ENCODE measurements at places on chromosomes 12 and 14.

DNA sequence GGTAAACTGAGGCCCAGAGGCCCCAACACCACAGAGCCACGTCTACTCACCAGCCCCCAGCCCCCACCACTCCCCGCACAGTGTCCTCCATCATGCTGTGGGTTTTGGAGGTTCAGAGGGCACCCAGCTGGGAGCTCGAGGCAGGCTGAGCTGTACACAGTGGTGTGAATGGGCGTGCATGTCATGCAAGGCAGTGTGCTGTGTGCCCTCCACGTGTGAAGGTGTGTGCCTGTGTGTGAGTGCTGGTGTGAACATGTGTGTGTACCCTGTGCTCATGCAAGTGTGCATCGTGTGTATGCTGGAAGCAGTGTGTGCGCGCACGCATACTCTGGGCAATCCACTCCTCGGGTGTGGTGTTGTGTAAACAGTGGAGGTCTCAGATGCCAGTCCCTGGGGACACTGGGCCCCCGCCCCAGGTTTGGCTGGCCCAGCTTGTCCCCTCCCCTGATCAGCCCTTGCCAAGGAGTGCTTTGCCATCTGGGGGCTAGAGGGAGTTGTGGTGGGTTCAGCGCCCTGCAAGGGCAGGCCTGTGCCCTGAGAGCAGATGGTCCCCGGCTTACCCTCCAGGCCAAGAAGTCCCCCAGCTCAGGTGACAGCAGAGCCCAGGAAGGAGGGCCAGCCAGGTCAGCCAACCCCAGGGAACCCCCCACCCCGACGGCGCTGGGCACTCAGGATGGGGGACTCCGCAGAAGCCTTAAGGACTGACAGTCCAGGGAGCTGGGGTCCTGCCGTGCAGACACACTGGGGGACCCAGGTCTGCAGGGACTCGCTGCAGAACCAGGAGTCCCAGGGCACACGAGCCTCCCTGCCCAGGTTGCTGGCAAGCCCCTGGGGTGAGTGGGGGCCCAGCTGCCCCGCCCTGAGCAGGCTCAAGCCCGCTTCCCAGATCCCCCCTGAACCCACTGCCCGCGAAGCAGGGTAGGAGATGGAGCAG, 23.8 kb upstream of the GPR132 start:
- DNase-seq = no peak

DNA sequence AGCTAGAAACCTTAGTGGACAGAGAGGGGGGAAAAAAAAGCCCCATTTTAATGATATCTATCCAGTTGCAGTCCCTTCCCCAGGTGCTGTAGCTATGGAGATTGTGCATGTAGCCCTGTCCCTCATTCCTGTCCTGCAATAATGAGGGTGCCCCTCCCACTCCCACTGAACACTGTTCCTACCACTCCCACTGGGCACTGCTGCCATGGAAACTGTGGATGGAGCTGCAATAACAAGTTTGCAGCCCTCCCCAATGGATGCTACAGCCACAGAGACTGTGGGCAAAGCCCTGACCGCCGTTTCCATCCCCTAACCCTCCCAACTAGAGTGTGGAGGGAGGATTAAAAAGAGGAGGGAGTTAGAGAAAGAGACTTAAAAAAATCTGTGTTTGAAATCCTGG, 238.3 kb downstream of the FUT8 start:
- DNase-seq = no peak

- no peak for DNase-seq
These were observed 2.6 kb downstream of the DLGAP5 start for GRCh38 chr14:55188686-55189295.

DNA sequence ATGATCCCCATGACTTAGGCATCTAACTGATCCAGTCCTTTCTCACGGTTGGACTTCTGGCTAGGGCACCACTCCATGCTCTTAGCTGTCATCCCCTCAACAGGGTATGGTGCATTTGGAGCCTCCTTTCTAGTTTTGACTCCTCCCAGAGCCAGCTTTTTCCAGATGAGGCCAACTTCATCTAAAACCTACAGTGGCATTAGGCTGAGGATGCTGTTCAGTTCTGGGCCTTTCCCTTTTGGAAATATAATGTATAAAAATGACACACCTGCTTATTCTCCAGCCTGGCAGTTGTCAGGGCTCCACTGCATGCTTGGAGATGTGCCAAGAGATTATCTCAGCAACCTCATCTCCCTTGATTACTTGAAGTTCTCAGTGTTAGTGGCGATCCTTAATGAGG, 239.7 kb downstream of the EMP1 start:
- no peak for DNase-seq

DNA sequence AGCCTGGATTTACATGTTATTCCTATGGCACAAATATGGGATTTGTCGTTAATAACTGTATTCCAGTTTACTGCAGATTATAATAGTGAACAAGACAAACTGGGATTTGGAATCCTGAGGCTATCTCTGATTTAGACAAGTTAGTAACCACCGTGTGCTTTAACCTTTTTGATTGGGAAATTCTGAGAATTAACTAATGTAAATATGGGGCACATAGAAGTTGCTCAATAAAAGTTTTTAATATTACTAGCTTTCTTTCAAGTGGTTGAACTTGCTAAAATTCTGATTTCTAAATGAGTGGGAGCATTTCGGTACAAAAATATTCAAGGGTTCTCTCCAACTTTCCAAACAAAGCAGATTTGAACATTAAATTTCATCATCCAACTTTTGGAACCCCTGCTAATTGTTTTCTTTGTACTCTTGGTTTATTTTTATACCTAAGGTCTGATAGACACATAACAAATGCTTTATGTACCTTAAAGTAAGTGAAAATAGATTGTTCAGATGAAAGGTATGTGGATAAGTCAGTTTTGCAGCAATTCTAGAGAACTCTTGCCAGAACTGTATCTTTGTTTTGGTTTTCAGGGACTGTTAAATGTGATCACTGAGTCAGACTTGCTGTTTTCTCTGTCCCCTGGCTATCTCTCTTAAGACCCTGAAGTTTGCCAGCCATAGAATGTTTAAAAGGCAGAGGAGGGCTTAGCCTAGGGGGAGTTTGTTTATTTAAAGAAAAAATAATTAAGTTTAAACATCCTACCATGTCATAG, 57.5 kb downstream of the FRS2 start:
- no peak for DNase-seq

GRCh38 chr14:76152333-76152681, 585 bp downstream of the GPATCH2L start:
- peak; percentile 52 for DNase-seq

- no peak for DNase-seq
These were observed 39.5 kb downstream of the BEGAIN start for GRCh38 chr14:100547633-100548294.

- DNase-seq = no peak
These were observed 4.8 kb upstream of the AQP5 start for GRCh38 chr12:49956663-49957569.

DNA sequence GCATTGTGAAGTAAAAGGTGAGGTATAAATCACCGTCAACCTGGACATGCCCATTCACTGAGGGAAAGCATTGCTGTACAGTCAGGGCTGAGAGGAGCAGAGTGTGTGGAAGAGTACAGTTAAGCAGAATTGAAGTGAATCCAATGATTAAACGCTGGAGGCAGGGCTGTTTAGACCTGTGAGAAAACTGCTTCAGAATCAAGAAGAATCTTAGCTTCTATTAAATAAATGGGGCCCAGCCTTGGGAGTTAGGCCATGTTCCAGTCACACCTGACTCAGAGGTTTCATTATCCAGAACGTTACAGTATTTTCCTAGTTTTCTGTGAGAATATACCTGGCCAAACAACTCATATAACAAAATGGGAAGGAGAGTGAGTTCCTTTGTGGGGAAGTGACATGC, 86.9 kb downstream of the ATP23 start:
- no peak for DNase-seq

GRCh38 chr12:52022841-52023181, 16.1 kb downstream of the TAMALIN start:
- no peak for DNase-seq

GRCh38 chr14:102833991-102834390, 56.7 kb downstream of the TRAF3 start:
- no peak for DNase-seq

GRCh38 chr14:104195878-104196277, 57.5 kb downstream of the KIF26A start:
- DNase-seq = no peak

GRCh38 chr12:72610854-72611358, 338.7 kb downstream of the TRHDE start:
- no peak for DNase-seq

GRCh38 chr12:96985515-96986362, 78.7 kb downstream of the NEDD1 start:
- peak; percentile 17 for DNase-seq

- no peak for DNase-seq
These were observed 209.5 kb downstream of the ANO6 start for GRCh38 chr12:45425426-45425825.

DNA sequence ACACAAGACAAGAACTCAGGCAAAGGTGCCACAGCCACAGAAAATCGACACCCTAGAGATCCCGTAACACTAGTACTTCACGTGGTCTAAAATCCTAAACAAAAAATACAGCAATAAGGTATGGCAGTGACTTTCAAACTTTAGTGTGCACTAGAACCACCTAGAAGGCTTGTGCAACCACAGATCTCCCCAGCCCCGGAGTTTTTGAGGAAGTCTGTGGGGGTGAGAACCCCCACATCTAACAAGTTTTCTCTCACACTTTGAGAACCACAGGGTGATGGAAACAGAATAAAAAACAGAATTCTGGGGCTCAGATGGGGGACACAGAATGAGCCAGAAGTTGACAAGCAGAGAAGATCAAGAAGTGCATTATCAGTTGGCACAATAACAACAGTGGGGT, 254.0 kb downstream of the ANO6 start:
- no peak for DNase-seq

GRCh38 chr12:90773491-90773890, 181.5 kb downstream of the CCER1 start:
- no peak for DNase-seq

DNA sequence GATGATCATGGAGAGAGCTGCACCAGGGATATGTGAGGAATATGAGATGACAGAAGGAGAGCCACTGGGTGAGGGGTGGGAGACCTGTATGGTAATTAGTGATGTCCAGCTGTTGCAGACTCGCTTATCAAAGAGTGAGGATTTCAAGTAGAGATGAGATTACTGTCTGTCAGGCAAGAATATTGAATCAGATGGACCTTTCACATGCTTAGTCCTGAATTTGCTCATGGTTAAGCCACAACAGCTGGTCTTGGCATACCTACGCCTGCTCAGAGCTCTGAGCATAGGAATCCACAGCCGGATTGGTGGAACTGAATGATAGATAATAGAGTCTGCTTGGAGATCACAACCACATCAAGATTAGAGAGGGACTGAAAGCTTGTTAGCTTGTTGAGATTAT, 115.2 kb upstream of the ARHGAP5 start:
- no peak for DNase-seq

- DNase-seq = no peak
These were observed 147.3 kb upstream of the RFLNA start for GRCh38 chr12:124147575-124147974.

DNA sequence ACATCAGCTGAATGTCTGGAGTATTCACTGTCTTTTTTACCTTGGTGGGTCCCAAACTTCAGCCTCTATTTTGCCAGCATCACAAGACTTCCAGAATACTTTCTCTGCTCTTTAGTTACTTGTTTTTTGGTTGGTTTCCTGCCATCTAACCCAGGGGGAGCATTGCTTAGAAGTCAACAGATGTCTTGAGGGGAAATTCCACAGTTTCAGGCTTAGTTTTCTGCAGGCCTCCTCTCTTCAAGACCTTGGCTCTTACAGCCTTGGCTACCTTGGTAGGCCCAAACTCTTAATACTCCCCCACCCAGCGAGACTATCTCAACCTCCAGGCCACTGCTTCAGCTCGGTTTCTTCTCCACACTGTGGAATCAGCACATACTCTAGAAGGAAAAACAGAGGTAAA, 41.7 kb downstream of the NEDD1 start:
- no peak for DNase-seq

- DNase-seq = no peak
These were observed 24.8 kb upstream of the CLMN start for GRCh38 chr14:95344536-95344935.

DNA sequence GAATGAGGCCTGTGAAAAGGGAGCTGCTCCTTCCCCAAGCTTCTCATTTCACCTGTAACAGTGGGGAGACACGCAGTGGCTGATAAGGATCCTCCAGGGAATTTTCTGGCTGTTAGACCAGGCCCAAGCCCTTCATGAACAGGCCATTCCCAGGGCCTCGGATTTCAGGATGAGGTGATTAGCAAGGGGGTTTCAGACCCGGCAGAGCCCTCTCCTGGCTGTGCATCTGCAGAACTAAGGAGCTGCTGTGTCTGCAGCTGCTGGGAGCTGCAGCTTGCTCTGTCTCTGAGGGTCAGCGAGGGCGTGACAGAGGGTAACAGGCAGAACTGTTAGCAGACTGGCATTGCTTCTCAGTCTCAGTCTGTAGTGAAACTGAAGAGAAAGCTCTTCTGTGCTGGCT, 110.4 kb downstream of the KCNA5 start:
- no peak for DNase-seq

GRCh38 chr12:13961971-13962370, 19.4 kb downstream of the GRIN2B start:
- DNase-seq = no peak

- no peak for DNase-seq
These were observed 86.6 kb upstream of the DYNC1H1 start for GRCh38 chr14:101877766-101878165.

DNA sequence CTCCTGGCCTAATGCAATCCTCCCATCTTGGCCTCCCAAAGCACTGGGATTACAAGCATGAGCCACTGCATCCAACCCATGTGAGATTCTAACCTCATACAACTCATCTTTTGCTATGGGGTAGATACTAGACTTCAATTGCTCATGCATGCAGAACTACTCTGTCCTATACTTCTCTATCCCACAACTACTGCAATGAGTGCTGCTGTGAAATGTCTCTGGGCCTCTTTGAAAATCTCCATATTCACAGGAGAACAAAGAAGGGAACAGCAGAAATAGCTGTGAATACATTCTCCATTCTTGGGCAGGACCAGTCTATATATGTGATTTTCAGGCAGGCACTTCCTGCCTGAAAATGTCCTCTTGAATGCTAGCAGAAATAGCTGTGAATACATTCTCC, 220.7 kb upstream of the GRIP1 start:
- DNase-seq = no peak

GRCh38 chr12:70555081-70555480, 82.1 kb downstream of the PTPRB start:
- DNase-seq = no peak

GRCh38 chr12:32252199-32253073, 145.8 kb downstream of the BICD1 start:
- no peak for DNase-seq

GRCh38 chr14:101200650-101201516, 297.4 kb upstream of the RTL1 start:
- DNase-seq = no peak

DNA sequence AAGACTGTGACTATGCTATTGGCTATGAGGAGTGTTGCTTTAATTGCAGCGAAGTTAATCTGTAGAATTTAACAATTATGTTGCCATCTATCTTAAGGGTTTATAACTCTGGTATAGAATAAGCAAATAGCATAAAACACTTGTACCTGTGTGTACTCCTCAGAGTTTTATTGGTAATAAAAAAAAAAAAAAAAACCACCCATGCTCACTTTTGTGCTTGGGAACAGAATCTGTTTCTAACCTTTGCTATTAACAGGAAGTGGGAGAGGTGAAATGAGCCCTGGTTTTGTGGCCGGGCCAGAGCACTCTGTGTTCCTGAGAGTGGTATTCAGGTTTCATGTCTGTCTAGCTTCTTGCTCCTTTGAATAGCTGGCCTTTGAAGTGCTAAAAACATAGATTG, 53.1 kb downstream of the PDE3A start:
- no peak for DNase-seq

GRCh38 chr12:131132118-131132892, 178.6 kb downstream of the ADGRD1 start:
- peak; percentile 71 for DNase-seq

GRCh38 chr12:100823963-100824362, 29.4 kb downstream of the ANO4 start:
- DNase-seq = no peak
